ENCODE measurements at places on chromosomes 2 and 18.

- no peak for DNase-seq
These were observed 25.3 kb upstream of the GCG start for GRCh38 chr2:162177301-162177700.

- DNase-seq, result no peak
These were observed 142.6 kb downstream of the DIS3L2 start for GRCh38 chr2:232104076-232104646.

GRCh38 chr18:9902832-9903231 lies 11.0 kb upstream of the VAPA start:
- no peak for DNase-seq

GRCh38 chr2:177772529-177772928 lies 300.0 kb downstream of the PDE11A start:
- no peak for DNase-seq

DNA sequence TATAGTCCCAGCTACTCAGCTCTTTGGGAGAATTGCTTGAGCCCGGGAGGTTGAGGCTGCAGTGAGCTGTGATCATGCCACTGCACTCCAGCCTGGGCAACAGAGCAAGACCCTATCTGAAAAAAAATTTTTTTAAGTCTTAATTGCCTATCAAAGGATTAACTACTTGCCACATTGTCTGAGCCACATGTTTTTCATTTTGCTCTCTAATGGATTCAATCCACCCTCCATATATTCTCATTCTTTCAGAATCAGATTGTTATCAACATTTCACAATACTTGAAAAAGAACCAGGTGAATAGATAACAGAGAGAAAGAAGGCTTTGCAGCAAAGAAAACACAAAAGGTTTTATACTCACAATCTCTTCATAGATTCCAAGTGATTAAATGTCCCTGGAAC lies 61.0 kb downstream of the PXDN start:
- no peak for DNase-seq

DNA sequence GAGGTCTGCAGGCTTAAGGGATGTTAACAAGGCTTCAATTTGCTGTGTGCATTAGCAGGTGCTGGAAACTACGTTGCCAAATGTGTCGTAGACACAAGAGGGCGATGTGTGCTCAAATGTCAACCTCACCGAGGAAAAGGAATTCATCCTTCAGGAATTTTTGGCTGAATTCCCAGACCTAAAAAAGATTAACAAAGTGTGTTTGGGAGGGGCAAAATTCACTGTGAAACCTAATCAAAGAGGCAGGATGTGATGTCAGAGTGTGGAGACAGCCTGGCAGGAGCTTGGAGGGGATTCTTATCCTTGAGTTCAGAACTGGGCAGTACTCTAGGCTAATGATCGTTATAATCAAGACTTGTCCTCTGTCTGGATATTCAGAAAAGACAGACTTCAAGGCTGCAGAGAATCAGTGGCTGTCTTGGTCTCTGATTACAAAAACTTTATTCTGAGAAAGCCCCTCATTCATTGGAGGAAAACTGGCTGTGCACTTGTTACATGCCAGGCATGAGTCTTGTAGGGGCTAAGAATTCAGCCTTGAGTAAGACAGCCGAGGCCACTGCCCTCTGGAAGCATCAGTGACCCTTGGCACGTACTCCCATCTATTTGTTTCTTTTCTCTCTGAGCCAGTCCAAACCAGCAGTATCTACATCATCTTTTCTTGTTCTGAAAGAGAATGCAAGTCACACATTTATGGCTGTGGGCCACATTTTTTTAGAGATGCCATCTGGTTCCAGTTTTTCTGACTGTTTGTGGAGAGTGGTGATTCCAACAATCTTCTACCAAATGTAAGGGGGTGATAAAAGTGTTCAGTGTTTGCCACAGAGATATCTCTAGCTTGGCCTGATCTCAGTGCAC lies 18.7 kb upstream of the SCYGR1 start:
- DNase-seq, result peak; percentile 78

DNA sequence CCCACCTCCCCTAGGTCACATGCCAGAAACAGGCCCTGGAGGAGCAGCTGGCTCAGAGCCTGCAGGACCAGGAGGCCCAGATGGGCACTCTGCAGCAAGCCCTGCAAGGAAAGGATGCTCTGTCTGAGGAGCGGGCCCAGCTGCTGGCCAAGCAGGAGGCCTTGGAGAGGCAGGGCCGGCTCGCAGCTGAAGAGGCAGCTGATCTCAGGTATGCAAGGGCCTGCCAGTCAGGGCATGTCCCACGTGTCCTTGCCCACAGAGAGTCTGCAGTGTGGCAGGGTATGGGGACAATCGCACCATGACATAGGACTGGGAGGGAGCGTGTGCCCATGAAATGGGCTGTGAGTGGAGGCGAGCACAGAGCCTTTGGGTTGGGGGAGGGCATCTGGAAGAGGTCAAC lies 39.9 kb downstream of the CROCC2 start:
- peak; percentile 15 for DNase-seq

GRCh38 chr2:73839653-73840411 lies 11.1 kb downstream of the STAMBP start:
- DNase-seq, result no peak
